ENCODE measurements at places on chromosomes 5 and 9.

- no peak for DNase-seq
Measured at GRCh38 chr9:89536145-89536574, 38.2 kb upstream of the SEMA4D start.

GRCh38 chr5:148965511-148966265, 97.2 kb downstream of the SH3TC2 start:
- DNase-seq, result peak; percentile 87

- no peak for DNase-seq
Measured at GRCh38 chr5:72379936-72380335, 59.8 kb downstream of the PTCD2 start.

DNA sequence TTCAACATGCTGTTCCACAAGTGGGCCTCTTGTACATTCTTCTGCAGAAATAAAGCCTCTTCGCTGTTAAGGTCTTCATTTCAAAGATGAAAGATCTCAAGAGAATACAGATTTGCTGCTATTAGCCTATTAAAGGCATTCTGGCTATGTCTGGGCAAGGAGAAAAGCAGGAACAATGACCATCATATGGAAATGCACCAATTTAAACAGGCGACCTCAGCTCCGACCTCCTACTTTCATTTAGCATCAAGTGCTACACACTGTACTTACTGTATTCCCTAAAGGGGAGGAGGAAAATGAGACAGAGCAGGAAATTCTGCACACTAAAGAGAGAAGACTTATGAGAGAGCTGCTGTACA, 64.8 kb downstream of the HABP4 start:
- DNase-seq, result peak; percentile 19

GRCh38 chr5:135551593-135552447, 16.1 kb upstream of the NEUROG1 start:
- DNase-seq, result peak; percentile 51

GRCh38 chr9:117682955-117683710, 21.1 kb upstream of the TLR4 start:
- no peak for DNase-seq

DNA sequence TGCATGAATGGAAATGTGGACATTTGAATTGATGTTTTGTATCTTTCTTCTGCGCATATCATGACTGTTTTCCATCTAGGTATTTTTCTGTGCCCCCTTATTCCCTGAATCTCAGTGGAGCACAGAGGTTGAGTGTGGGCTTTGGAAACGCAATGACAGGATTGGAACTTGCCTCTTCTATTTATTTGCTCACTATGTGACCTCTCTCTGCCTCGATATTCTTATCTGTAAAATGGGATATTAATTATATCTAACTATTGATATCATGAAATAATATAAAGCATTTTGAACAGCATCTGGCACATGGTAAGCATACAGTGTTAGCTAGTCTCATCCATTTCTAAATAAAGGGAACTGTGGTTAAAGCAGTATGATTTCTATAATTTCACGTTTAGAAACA, 26.0 kb downstream of the HABP4 start:
- DNase-seq, result no peak

- DNase-seq, result no peak
Measured at GRCh38 chr5:123845356-123846100, 333.6 kb downstream of the CSNK1G3 start.

GRCh38 chr9:32384002-32384363, 460 bp upstream of the ACO1 start:
- DNase-seq, result no peak

GRCh38 chr5:7904170-7904569, 35.2 kb downstream of the MTRR start:
- DNase-seq, result peak; percentile 82

GRCh38 chr9:127896395-127897192, 2.8 kb downstream of the ST6GALNAC6 start:
- DNase-seq, result no peak

- no peak for DNase-seq
Measured at GRCh38 chr5:172848419-172848818, 14.4 kb downstream of the ERGIC1 start.

GRCh38 chr9:134291961-134292871, 34.0 kb upstream of the RXRA start:
- no peak for DNase-seq

- DNase-seq, result no peak
Measured at GRCh38 chr9:1044643-1045042, 5.5 kb upstream of the DMRT2 start.

GRCh38 chr5:128965638-128966302, 482 bp downstream of the SLC27A6 start:
- no peak for DNase-seq

GRCh38 chr5:32277798-32278197, 34.9 kb downstream of the MTMR12 start:
- DNase-seq, result no peak

GRCh38 chr9:78280982-78281668, 15.8 kb upstream of the PSAT1 start:
- DNase-seq, result peak; percentile 87

DNA sequence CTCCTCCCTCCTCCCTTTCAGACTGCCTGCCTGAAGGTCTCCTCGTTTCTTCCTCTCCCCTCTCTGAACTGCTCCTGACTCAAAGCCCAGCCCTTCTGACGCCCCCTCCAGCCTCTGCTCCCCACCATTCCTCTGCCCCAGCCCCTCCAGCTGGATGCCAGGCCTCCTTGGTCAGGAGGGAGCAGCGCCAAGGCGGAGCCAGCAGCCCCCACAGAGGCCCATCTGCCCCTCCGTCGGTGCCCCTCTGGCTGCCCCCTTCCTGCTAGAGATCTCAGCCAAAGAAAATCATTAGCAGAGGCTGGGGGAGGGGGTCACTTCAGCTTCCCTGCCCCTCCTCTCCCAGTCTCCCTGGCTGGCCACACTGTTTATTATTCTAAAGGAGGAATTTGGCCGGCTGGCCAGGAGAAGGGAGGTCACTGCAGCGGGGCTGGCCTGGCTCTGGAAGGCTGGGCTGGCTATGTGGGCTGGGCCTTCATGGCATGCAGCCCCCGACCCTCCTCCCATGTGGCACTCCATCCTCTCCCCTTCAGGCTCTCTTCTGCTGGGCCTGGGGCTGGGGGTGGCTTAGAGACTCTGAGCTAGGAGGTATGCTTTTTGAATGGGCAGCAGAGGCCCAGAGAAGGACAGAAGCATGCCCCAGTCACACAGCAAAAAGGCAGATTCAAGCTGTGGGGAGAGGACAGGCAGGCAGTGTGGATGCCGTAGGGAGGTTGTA, 16.9 kb downstream of the PDGFRB start:
- DNase-seq, result peak; percentile 76

- no peak for DNase-seq
Measured at GRCh38 chr5:23012842-23013241, 159.7 kb upstream of the CDH12 start.

DNA sequence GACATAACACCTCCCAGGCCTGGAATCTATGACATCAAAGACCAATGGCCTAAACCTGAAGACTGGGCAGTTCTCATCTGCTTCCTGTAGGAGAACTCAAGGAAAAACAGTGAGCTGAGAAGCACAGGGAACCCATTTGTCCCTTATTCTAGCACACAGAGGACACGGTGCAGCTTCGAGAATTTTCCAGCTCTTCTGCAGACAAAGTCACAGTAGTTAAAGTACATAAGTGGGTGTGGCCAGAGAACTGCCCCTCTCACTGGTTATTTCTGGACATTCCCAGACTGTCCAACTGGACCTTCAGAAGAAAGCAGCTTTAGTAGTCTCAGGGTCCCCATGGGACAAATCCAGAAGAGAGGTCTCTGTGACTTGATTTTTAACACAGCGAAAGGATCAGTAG, 114.6 kb downstream of the KLHL3 start:
- no peak for DNase-seq

DNA sequence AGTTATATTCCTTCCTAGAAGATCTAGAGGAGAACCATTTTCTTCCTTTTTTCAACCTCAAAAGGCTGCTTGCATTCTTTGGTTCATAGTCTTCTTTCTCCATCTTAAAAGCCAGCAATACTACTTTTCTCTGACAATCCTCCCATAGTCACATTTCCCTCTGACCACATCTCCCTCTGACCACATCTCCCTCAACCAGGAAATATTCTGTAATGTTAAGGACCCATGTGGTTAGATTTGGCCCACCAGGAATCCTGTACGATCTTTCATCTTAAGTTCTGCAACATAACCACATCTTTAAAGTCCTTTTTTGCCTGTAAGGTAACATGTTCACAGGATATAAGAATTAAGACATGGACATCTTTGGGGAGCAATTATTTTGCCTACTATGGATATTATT, 179.4 kb upstream of the SPEF2 start:
- peak; percentile 24 for DNase-seq

DNA sequence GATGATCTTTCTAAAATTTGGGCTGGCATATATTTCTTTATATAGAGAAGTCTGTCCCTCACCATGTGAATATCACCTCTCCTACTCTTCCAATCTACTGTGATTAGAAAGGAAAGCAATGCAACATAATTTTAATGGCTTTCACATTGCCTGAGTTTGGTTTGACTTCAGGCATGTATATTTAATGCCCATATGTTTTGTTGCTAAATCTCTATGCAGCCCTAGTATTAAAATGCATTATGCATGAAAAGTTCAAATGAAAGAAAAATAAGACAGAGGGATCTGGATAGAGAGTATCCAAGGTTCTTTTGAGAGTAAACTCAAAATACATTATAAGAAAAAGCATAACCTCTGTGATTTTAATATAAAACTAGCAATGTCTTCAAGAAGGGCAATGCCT, 518.3 kb downstream of the PRR16 start:
- DNase-seq, result no peak

DNA sequence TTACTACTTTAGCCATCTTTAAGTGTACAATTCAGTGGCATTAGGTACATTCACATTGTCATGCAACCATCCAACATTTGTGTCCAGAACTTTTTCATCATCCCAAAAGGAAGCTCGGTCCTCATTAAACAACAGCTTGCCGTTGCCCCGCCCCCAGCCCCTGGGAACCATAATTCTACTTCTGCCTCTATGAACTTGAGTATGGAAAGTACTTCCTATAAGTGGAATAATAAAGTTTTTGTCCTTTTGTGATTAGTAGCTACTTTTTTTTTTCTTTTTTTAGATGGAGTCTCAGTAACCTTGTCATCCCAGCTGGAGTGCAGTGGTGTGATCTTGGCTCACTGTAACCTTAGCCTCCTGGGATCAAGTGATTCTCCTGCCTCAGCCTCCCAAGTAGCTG, 5.0 kb downstream of the GBGT1 start:
- no peak for DNase-seq

DNA sequence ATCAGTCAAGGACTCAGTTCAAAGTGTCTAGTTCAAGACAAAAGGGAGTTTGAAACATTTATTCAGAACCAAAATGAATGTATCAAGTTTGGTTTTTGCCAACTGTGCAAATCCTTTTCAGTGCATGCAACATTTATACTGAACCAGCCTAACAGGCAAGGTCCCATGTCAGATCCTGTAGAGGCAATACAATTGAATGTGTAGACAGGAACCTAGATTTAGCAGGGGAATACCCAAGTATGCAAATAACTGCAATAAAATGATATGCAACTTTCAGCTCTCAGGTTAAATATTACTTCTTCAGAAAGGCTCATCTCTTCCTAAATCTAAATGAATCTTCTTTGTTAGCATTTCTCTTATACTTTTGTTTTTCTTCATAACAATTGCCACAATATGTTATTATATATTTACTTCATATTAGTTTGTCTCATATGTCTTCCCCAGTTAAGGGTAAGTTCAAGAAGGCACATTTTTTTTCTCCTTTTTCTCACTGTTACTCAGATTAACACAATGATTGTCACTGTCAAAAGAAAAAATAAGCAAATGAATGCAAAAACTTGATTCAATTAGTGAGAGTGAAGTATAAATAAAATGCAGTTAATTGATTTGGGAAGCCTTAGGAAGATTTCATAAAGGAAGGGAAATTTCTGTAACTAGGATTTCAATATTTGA, 163.9 kb upstream of the RASA1 start:
- no peak for DNase-seq

GRCh38 chr9:122122903-122123632, 30.0 kb upstream of the TTLL11 start:
- peak; percentile 55 for DNase-seq

- no peak for DNase-seq
Measured at GRCh38 chr5:139162448-139162847, 35.7 kb downstream of the SIL1 start.

DNA sequence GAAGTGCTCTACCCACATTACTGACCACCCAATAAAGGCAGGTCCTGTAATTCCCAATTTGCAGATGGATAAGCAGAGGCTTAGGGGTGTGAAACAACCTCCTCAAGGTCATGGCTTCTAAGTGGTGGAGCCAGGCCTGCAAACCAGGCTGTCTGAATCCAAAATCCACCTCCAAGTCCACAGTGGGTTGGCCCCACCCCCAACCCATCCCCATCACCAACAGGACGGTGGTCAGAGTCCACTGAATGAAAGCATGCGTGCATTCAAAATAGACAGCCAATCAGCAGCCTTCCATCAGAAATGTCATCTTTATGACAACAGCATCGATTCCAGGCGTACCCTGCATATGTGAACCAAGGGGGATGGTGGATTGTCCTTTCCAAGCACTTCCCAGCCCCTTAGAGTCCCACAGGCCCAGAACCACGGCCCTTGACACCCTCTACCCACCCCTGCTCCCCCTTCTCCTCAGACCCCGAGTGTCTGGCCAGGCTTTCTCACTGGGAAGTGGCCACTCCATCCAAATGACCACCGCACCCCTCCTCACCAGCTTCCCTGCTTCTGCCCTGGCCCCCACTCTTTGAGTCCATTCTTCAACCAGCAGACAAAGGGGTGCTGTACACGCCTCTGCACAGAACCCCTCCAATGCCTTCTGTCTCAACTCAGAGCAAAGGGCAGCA, 133.1 kb downstream of the KCNIP1 start:
- DNase-seq, result no peak

- no peak for DNase-seq
Measured at GRCh38 chr9:137749511-137749910, 128.1 kb upstream of the CACNA1B start.

- no peak for DNase-seq
Measured at GRCh38 chr5:68746220-68746619, 347.6 kb upstream of the SLC30A5 start.

GRCh38 chr9:17969232-17969631, 390.4 kb downstream of the SH3GL2 start:
- DNase-seq, result no peak

Data from amniotic epithelial cell (primary cell).